Occipital lobe (tissue), 3 donors: ENCODE measurements at places on chromosomes 11 and 22. TPM values are rescaled to one million over a fixed set of nuclear protein-coding genes. Genes with fewer than 3 reads are reported as not detected.

The LDHAL6A gene
- 0.62 TPM for total RNA-seq

The TPST2 gene
- total RNA-seq: 11.4 TPM

GRCh38 chr11:29161191-29161590 lies 855.6 kb downstream of the KCNA4 start:
- DNase-seq: no peak

- DNase-seq: no peak
Observed at GRCh38 chr22:48482771-48483170, 1344.9 kb downstream of the BRD1 start.

GRCh38 chr11:26946257-26946716 lies 47.6 kb upstream of the FIBIN start:
- no peak for DNase-seq

- no peak for DNase-seq
Observed at GRCh38 chr11:107973641-107974040, 35.1 kb upstream of the CUL5 start.

The RASSF7 gene
- total RNA-seq: 2.5 TPM

DNA sequence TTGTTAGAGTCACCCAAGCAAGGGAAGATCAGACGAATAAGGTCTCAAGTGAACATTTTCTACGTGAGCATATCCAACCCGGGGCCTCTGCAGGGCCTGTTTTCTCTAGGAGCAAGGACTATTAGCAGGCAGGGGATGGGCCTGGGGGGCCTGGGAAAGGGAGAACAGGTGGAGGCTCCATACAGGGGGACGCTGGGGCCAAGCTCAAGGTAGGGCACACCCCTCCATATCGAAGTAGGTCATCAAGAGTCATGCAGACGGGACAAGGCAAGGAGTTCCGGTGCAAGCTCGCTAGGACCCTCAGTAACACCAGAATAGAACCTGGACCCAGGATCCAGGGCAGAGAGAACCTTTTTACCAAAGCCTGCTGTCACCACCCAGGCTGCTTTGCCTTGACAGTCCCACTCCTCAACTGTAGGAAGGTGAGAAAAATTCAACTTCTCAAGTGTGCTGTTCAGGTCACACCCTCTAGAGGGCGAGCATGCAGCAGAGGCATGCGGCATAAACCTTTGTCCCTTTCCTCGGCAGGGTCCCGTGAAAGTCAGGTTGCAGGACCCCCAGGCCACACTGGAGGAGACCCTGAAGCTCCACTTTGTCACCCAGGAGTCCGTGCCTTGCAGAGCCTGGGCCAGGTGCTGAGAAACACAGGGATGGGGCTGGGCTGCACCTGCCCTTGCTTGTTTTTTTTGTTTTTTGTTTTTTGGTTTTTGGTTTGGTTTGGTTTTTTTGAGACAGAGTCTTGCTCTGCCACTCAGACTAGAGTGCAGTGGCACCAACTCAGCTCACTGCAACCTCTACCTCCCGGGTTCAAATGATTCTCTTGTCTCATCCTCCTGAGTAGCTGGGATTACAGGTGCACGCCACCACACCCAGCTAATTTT lies 8.6 kb upstream of the APOBEC3B start:
- DNase-seq: no peak

- no peak for DNase-seq
Observed at GRCh38 chr11:45806937-45807791, 2.2 kb downstream of the SLC35C1 start.

The SLC6A5 gene
- not detected for total RNA-seq

The TPCN2 gene
- 7.6 TPM for total RNA-seq

GRCh38 chr11:59727426-59727825 lies 13.8 kb upstream of the OR10V1 start:
- no peak for DNase-seq

The DGCR6 gene
- total RNA-seq: 12.3 TPM

GRCh38 chr11:120256178-120256577 lies 16.2 kb downstream of the POU2F3 start:
- no peak for DNase-seq

The OR2AG1 gene
- not detected for total RNA-seq

GRCh38 chr11:111688013-111688412 lies 78.2 kb downstream of the PPP2R1B start:
- DNase-seq: no peak

GRCh38 chr11:106656646-106657045 lies 361.6 kb downstream of the GUCY1A2 start:
- DNase-seq: no peak

DNA sequence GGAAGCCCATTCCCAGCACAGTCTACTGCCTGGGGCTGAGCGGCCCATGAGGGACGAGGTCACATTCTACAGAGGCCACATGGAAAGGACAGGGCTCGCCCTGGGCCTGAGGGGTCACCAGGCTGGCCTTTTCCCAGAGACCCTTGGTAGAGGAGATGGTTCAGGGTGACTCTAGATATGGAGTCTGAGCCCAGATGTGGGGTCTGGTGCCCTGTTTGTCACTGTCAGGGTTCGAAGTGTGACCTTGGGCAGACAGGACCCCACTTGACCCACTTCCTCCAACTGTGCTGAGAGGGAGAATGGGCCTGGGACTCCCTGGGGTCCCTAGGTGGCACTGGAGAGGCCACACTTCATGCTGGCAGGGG lies 81.0 kb downstream of the MYEOV start:
- no peak for DNase-seq

DNA sequence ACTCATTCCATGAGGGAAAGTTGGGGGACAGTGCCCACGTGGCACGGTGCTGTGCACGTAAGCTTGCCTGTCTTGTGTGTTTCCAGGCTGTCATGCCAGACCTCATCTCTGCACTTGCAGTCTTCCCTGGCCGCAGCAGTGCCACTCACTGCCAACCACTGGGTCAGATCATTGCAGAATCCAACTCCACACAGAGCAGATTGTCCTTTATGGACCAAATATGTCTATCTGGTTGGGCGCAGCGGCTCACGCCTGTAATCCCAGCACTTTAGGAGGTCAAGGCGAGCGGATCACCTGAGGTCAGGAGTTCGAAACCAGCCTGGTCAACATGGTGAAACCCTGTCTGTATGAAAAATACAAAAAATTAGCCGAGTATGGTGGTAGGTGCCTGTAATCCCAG lies 4.4 kb upstream of the PPARA start:
- DNase-seq: no peak

- DNase-seq: no peak
Observed at GRCh38 chr11:12389676-12390657, 12.6 kb downstream of the PARVA start.

DNA sequence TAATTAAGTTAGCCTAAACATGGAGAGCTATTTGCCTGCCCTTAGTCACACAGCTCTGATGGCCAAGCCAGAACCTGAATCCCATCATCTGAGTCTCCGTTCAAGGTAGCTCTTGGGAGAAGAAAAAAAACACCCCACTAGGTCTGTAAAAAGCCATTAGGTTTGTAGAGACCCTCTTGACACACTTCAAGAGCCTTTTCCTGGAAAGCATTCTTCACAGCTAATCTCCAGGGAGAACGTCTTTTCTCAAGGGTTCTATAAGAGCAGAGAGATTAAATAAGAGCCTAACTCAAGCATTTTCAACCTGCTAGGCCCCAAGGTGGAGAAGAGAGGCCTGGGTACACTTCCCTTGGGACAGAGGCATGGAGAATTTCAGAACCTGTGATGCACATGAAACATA lies 61.6 kb upstream of the NAV2 start:
- DNase-seq: no peak

The LRRC4C gene
- total RNA-seq: 90.6 TPM

DNA sequence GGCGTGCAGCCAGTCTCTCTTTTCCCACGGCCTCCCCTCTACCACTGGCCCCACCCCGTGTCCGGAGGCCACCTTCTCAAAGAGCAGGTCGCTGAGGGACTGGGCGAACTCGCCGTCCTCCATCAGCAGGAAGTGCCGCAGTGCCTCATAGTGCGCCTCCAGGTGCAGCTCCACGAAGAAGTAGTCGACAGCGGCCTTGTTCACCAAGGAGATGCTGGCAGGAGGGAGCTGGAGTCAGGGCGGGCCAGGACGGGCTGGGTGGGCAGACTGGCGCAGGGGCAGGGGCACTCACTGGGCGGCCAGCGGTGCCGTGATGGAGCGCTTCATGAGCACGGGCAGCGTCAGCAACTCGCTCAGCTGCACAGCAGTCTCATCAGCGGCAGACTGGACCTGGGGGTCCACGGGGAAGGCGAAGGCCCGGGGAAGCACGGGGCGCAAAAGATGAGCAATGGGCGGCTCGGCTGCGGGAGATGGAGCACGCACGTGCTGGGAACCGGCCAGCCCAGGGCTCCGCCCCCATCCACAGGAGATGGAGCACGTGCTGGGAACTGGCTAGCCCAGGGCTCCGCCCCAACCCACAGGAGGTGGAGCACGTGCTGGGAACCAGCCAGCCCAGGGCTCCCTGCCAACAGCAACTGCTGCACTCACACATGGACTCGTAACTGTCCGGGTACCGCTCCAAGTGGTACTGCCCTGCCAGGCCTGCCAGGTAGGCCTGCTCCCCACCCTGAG lies 18.4 kb downstream of the SELENOO start:
- DNase-seq: peak; percentile 49

The KRTAP5-2 gene
- total RNA-seq: not detected

DNA sequence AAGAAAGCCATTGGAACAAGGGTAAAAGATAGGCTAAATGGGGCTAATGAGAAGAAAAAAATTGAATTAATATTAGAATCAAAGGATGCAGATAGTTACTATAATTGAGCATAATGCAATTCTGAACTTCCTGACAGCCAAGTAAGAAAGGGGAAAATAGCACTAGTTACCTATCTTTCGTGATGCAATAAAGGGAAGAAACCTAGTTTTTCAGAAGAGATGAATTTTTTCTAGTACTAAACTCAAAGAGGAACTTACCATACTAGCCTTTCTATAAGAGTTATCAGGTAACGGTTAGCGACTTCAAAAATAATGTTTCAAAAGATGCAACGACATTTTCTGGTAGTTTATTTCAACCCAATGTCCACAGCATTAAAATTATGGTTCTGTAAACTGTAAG lies 8.8 kb upstream of the WT1 start:
- no peak for DNase-seq

DNA sequence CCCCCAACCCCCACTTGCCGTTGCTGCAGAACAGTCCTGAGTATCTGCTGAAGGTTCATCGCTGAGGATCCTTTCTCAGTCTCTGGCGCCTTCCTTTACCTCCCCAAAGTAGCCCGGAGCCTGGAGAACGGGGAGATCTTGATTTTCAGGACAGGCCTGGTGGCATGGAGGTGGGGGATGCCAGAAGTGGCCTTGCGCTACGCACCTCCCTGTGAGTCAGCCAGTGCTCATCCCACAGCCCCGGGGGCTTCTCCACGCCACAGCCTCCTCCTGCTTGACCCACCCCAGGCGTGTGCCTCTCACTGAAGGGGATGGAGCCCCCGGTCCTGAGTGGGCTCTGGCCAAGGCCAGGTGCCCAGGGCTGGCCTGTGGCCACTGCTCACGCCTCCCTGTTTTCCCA lies 339.6 kb downstream of the TBC1D22A start:
- no peak for DNase-seq

DNA sequence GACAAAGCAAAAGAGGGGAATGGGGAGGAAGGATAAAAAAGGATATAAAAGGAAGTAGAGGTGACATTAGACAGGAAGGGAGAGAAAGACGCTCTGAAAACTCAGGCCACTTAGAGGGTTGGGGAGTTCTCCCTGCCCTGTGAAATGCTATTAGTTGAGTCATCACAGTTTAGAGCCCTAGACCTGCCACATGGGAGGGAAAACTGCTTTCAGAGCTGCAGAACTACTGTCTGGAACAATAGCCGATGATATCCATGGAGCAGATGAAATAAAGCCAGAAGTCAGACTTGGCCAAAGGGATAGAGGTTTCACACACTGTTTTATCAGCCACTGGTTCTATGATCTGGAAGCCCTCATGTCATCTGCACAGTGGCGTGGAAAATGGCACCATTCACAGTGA lies 157.9 kb downstream of the NCAM1 start:
- DNase-seq: no peak

GRCh38 chr11:94629741-94630140 lies 62.6 kb downstream of the PIWIL4 start:
- DNase-seq: no peak
